ENCODE measurements at places on chromosomes 12 and 14. TPM values are rescaled to one million over a fixed set of nuclear protein-coding genes. Genes with fewer than 3 reads are reported as not detected.

Gene CHGA
- 3.1 TPM for polyA plus RNA-seq

Gene SLC39A2
- polyA plus RNA-seq: 0.50 TPM

GRCh38 chr12:30926243-30927221, at the start of gene TSPAN11:
TSS of gene TSPAN11 (plus strand) at chr12:30926748. CDS start at chr12:30953992, 27,244 bp downstream.
- no peak for DNase-seq

DNA sequence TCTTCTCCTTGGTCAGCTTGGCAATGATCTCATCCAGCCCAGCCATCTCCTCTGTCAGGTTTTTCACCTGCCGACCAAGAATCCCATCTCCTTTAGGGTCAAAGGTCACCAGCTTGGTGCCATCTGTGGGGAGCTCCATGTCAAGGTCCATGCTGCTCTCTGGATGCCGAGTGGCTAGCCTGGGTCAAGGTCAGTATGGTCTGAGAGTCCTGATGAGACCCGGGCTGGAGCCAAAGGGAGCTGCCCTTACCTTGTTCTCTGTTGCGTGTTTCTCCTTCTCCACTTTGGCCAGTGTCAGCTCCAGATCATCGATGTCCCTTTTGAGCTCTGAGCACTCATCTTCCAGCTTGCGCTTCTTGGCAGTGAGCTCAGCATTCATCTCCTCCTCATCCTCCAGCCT, 11.8 kb downstream of the MYH7 start:
- no peak for DNase-seq

DNA sequence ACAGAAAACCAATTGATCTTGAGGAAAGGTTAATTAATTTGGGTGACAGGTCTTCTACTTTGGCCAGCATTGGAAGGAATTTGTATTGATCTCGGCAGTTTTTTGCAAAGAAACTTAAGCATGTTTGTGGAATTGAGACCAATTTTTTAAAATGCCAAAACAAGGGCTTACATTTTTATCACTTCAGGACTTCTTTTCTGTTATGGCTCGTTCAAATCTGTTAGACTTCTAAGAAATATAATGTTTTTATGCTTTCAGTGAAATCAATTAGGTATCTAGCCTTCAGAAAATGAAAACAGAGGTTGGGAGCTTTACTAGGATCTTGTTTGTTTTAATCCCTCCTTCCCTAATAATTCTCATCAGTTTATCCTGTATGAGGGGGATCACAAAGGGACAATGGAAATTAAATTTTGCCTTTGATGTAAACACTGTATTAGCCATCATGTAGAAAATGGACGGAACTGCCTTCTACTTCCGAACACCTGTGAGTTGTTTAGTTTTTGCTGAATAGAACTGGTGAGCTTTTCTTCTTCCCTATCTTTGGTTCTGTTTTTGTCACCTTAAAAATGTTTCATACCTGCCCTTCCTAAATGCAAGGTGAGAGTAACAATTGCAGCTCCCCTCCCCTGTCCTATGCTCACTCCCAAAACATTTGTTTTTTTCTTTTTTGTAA, 7.8 kb downstream of the FOXA1 start:
- no peak for DNase-seq

- no peak for DNase-seq
These were observed 10.1 kb downstream of the TMEM119 start for GRCh38 chr12:108587826-108588225.

- no peak for DNase-seq
These were observed 257.1 kb downstream of the SSPN start for GRCh38 chr12:26452511-26452910.

DNA sequence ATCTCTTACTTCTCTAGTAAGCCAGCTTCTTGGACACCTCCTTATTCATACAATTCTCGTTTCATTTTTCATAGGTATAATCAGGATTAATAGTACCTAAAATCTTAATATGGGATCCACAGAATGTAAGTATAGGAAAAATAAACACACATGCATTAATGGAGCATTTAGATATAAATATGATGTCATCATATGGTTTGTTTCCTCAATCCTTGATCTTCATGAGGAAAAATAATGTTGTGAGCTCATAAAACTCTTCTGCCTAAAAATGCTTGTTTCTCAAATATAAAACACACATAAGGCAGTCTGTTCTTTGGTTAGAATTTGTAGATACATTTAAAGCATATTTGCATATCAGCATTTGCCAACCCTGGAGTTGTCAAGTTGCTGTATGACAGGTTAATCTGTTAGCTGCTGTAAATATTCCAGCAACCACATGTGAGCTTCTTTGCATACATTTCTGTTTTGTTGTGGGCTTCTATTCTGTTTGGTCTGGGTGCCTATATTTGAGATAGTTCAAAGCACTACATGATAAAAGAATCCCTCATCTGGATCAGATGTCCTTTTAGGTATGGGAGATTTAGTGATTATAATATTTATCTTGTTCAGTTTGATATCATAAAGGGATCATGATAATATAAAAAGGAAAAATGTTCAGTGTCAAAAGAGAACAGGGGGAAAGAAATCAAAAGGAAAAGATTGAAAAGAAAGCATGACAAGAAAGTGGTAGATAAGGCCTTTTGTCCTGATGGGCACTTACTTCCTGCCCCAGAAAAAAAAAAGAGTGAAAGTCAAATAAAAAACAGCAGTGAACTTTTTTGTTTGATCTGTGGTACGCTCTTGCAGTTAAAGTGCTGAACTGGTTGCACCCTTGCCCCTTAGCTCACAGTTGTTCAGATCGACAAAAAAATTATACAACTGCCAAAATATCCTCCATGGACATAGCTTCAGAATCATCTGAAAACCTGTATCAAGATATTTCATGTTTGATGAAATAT, 68.6 kb downstream of the ACSS3 start:
- DNase-seq: no peak

Gene HPD
- polyA plus RNA-seq: not detected

GRCh38 chr12:42673535-42673934, 84.0 kb upstream of the PRICKLE1 start:
- no peak for DNase-seq

DNA sequence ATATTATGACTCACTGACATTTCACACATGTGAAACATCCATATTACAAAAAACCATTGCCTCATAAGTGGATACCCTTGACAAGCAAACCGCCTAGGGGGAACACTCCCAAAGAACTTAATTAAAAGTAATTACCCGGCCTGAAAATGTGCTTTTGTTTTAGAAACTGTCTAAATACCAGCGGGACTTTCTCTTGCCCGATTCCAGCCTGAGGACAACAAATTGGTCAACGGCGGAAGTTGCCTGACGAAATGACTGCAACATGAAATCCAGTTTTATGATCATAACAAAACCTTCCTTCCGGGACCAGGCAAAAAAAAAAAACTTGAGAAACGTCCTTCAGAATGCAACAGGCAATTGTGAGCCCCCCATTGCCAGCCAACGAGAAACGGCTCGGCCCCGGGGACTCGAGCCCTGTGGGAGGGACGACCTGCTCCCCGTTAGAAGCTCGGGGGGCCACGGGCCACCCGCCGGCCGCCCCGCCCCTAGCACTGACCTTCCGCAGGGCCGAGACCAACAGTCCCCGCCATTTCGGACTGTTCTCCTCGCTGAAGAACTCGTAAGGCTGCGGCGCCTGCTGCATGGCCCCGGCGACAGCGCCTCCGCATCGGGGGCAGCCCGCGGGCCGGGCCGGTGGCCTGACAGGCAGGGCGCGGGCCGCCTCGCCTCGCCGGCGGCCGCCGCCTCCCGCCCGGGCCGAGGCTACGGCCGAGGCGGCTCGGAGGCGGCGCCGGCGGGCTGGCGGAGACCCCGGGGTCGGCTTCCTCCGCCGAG, 490 bp downstream of the SOS2 start:
- DNase-seq: peak; percentile 66

- no peak for DNase-seq
These were observed 2.2 kb downstream of the SERPINA9 start for GRCh38 chr14:94473666-94474410.
